HCT116 (cell line): ENCODE measurements at places on chromosomes 5 and 9. TPM values are rescaled to one million over a fixed set of nuclear protein-coding genes. Genes with fewer than 3 reads are reported as not detected.

FAM53C gene
- total RNA-seq, result 36.4 TPM

FOXD4L6 gene
- 0.54 TPM for total RNA-seq

PTGES gene
- total RNA-seq, result 17.2 TPM

- H3K4me1 ChIP-seq, result peaks cover 32% of the 10 kb centered on the region
- no peaks in the 10 kb centered on the region for H3K27me3 ChIP-seq
- no peak overlapping the region for H3K27ac ChIP-seq
- H3K36me3 ChIP-seq, result no peaks in the 10 kb centered on the region
- no peak for DNase-seq
- no peak overlapping the region for H3K4me3 ChIP-seq
These were observed 3.5 kb downstream of the NRARP start for GRCh38 chr9:137298401-137299202.

DNA sequence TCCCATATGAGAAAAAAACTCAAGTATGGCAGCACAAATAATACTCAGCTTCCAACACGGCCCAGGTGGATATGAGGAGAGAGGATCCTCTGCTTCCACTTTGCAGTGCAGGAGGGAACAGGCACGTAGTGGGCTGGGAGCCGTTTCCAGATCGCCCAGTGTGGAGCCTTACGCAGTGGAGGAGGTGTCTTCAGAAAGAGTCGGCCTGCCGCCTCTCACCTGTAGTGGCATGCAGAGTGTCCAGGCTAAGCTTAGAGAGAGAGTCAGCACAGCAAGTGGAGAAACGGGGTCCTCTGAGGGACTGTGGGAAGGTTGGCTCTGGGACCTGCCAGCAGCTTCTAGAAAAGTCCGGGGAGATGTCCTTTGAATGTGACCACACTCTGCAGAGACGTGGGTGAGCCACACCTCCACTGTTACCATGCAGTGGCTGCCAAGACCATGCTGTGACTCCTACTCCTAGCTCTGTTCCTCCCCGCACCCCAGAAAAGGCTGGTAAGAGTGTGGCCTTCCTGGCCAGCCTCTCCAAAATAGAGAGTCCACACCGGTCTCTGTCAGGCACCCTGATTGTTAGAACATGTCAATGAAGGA is 3.5 kb upstream of the SEMA4D start:
- H3K27ac ChIP-seq, result no peak overlapping the region
- no peaks in the 10 kb centered on the region for H3K36me3 ChIP-seq
- H3K4me3 ChIP-seq, result no peak overlapping the region
- peaks cover 15% of the 10 kb centered on the region for H3K4me1 ChIP-seq
